Activated T-helper 2 cell treated with anti-CD3 and anti-CD28 coated beads, Interferon-gamma antibody, Interleukin-2, Interleukin-4, amounts not matched to agents 10 μg/mL and 5 μg/mL and 100 μg/mL, durations not matched to agents 14 hours and 24 hours and 36 hours (primary cell): ENCODE measurements at places on chromosomes 13 and 19. TPM values are rescaled to one million over a fixed set of nuclear protein-coding genes. Genes with fewer than 3 reads are reported as not detected.

DNA sequence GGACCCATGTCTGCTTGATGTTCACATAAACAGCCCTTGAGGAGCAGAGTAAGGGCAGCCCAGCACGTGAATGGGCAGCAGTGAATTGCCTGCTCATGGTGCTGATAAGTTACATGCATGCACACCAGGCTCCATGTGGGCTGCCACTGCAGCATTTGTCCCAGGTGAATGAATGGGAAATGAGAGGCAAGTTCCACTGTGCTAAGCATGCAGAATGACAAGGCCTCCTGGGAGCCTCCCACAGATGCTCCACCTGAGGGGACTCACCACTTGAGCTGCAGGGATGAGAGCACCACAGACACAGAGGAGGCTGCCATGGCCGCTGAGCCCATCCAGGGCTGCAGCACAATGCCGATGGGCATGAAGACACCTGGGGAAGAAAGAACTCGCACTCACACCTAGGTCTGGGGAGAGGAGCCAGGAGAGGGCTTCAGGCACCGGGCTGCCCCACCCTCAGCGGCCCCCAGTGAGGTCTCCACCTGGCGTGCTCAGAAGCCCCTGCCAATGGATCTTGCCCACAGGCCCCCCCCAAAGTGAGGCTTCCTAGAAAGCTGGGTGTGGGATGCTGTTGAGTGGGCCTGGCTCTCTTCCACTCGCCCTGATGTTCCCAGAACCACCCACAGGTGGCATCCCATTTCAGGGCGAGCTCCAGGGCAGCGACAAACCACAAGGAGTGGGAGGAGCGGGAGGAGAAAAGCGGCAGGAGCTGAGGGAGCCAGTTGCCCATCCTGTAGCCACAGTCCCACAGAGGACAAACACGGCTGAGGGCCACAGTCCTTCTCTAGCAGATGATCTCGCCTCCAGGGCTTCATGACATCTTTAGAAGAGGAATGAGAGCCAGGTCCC is 73.8 kb downstream of the CCDC70 start:
- H3K27ac ChIP-seq, result no peak overlapping the region
- H3K4me3 ChIP-seq, result no peak overlapping the region
- no peak for DNase-seq
- peaks cover 3% of the 10 kb centered on the region for H3K27me3 ChIP-seq
- no peaks in the 10 kb centered on the region for H3K4me1 ChIP-seq
- no peaks in the 10 kb centered on the region for H3K36me3 ChIP-seq

Gene ZNF614
- total RNA-seq, result 9.2 and 9.6 TPM in 2 replicates

DNA sequence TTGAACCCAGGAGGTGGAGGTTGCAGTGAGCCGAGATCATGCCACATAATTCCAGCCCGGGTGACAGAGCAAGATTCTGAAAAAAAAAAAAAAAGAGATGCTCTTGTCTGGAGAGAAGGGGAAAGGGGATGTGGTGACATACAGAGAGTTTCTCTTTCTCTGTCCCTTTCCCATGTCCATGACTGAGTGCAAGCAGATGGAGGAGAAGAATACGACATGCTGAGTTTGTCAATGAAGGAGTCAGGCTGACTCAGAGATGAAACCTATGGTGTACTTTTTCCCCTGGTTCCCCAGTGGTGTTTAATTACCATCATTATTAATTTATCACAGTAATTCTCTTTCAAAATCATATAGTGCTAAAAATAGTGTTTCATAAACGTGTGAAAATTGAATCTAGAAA is 448.8 kb downstream of the FOXO1 start:
- no peak overlapping the region for H3K27ac ChIP-seq
- H3K36me3 ChIP-seq, result no peaks in the 10 kb centered on the region
- no peaks in the 10 kb centered on the region for H3K27me3 ChIP-seq
- H3K4me3 ChIP-seq, result no peak overlapping the region
- H3K4me1 ChIP-seq, result peaks cover 38% of the 10 kb centered on the region
- no peak for DNase-seq

GRCh38 chr13:47611664-47612288 is 389.3 kb downstream of the SUCLA2 start:
- no peaks in the 10 kb centered on the region for H3K4me1 ChIP-seq
- no peak overlapping the region for H3K27ac ChIP-seq
- H3K4me3 ChIP-seq, result no peak overlapping the region
- no peaks in the 10 kb centered on the region for H3K36me3 ChIP-seq

DNA sequence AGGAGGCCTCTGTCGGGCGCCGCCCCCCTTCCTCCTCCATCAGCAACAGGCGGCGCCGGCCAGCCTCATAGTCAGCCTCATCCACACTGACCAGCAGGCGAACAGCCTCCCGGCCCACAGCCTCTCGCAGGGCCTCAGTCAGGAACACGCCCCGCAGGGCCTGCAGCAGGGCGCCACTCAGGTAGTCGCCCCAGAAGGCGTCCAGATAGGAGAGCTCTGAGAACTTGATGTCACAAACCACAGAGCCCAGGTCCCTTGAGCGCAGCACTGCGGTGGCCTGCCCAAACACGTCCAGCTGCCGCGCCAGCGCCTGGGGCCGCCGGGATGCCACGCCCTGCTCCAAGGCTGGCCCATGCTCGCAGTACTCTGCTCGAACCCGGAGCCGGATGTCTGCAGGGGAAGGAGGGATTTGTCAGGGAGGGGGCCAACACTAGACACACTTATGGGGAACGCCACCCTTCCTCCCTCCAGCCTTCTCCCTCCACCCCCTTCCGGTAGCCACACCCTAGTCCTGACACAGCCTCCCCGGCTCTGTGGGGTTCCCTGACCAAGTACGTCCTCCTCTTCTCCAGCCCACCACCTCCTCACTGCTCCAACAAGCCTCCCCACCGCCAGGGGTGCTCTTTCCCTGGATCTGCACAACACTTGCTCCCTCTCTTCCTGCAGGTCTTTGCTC is 17.9 kb downstream of the DEDD2 start:
- peak overlapping the region; percentile 94 for H3K27ac ChIP-seq
- H3K36me3 ChIP-seq, result peaks cover 73% of the 10 kb centered on the region
- peak overlapping the region; percentile 77 for H3K4me3 ChIP-seq
- peaks cover 54% of the 10 kb centered on the region for H3K4me1 ChIP-seq

Gene N4BP2L1
- 26.1 and 28.6 TPM in 2 replicates for total RNA-seq

- no peaks in the 10 kb centered on the region for H3K27me3 ChIP-seq
- H3K27ac ChIP-seq, result no peak overlapping the region
- DNase-seq, result peak; percentile 9
- H3K36me3 ChIP-seq, result peaks cover 39% of the 10 kb centered on the region
- peaks cover 13% of the 10 kb centered on the region for H3K4me1 ChIP-seq
- H3K4me3 ChIP-seq, result peak overlapping the region; percentile 11
Measured at GRCh38 chr13:28423010-28423409, 71.9 kb downstream of the FLT1 start.

DNA sequence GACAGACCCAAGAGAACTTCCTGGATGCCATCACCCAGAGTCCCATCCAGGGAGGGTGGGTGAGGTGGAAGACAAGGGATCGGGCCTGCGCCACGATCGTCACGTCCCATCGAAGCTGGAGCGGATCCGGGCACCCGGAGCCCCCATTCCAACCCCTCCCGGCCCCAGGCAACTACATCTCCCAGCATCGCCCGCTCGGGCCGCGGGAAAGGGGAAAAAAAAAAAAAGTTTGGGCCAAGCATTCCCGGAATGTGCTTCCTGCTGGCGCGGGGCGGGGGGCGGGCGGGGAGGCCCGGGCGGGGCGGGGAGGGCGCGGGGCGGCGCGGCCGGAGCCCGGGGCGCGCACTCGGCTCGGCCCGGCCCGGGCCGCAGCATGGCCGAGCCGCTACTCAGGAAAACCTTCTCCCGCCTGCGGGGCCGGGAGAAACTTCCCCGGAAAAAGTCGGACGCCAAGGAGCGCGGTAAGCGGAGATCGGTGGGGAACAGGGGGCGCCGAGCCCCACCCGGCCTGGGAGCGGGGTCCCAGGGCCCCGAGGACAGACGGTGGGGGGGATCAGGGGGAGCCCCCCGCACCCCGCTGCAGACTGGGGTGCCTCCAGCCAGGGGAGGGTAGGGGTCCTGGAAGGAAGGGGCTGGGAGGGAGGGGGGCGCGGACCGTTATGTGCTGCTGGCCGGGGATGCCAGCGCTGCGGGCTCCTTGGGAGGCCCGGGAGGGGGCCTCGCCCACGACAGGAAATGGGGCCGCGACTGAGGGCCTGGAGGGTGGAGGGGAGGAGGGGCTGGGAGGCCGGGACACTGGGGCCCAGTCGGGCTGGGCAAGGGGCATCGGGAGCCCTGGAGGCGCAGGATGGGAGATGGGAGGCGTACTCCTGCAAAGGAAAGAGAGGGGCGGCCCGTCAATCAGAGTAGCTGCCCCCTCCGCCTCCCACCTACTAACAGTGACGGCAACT is at the start of gene SYDE1:
TSS of gene SYDE1 (plus strand) at position 341 of the 950 bp plus-strand sequence. CDS start at position 374, 33 bp downstream.
- peaks cover 17% of the 10 kb centered on the region for H3K27me3 ChIP-seq
- no peak for DNase-seq
- H3K4me1 ChIP-seq, result peaks cover 7% of the 10 kb centered on the region
- H3K4me3 ChIP-seq, result peak within 1 kb of the TSS; percentile 80
- no peaks in the 10 kb centered on the region for H3K36me3 ChIP-seq
- peak within 1 kb of the TSS; percentile 68 for H3K27ac ChIP-seq

GRCh38 chr19:47309608-47310007 is at the start of gene C5AR1:
TSS of gene C5AR1 (plus strand) at chr19:47309861. CDS start at chr19:47309896, 35 bp downstream.
- peaks cover 9% of the 10 kb centered on the region for H3K27me3 ChIP-seq
- no peak for DNase-seq
- no peak within 1 kb of the TSS for H3K4me3 ChIP-seq
- H3K36me3 ChIP-seq, result no peaks in the 10 kb centered on the region
- peaks cover 4% of the 10 kb centered on the region for H3K4me1 ChIP-seq

- H3K4me1 ChIP-seq, result peaks cover 28% of the 10 kb centered on the region
- H3K27ac ChIP-seq, result peak within 1 kb of the TSS; percentile 92
- peaks cover 73% of the 10 kb centered on the region for H3K36me3 ChIP-seq
- no peaks in the 10 kb centered on the region for H3K27me3 ChIP-seq
Measured at GRCh38 chr19:35717665-35718344, at the start of gene KMT2B. TSS of gene KMT2B (plus strand) at chr19:35718003. CDS start at chr19:35718019, 16 bp downstream.

GRCh38 chr13:29429286-29429900 is 166.1 kb downstream of the SLC7A1 start:
- DNase-seq, result no peak
- peaks cover 50% of the 10 kb centered on the region for H3K27me3 ChIP-seq
- H3K27ac ChIP-seq, result no peak overlapping the region
- no peaks in the 10 kb centered on the region for H3K36me3 ChIP-seq
- H3K4me3 ChIP-seq, result no peak overlapping the region

Gene USHBP1
- 0.07 TPM in 1 of 2 replicates, not detected in the other for total RNA-seq

Gene TRIM13
- total RNA-seq, result 17.2 and 17.9 TPM in 2 replicates

- DNase-seq, result peak; percentile 62
- H3K27ac ChIP-seq, result peak within 1 kb of the TSS; percentile 72
- H3K27me3 ChIP-seq, result no peaks in the 10 kb centered on the region
- H3K4me1 ChIP-seq, result peaks cover 4% of the 10 kb centered on the region
Measured at GRCh38 chr19:57888560-57889231, at the start of gene ZNF814. TSS of gene ZNF814 (minus strand) at chr19:57889037. CDS start at chr19:57888802, 235 bp downstream.

GRCh38 chr19:3389446-3389778 is 23.0 kb downstream of the NFIC start:
- peaks cover 1% of the 10 kb centered on the region for H3K4me1 ChIP-seq
- no peaks in the 10 kb centered on the region for H3K36me3 ChIP-seq
- no peak overlapping the region for H3K27ac ChIP-seq
- DNase-seq, result no peak
- H3K27me3 ChIP-seq, result no peaks in the 10 kb centered on the region

DNA sequence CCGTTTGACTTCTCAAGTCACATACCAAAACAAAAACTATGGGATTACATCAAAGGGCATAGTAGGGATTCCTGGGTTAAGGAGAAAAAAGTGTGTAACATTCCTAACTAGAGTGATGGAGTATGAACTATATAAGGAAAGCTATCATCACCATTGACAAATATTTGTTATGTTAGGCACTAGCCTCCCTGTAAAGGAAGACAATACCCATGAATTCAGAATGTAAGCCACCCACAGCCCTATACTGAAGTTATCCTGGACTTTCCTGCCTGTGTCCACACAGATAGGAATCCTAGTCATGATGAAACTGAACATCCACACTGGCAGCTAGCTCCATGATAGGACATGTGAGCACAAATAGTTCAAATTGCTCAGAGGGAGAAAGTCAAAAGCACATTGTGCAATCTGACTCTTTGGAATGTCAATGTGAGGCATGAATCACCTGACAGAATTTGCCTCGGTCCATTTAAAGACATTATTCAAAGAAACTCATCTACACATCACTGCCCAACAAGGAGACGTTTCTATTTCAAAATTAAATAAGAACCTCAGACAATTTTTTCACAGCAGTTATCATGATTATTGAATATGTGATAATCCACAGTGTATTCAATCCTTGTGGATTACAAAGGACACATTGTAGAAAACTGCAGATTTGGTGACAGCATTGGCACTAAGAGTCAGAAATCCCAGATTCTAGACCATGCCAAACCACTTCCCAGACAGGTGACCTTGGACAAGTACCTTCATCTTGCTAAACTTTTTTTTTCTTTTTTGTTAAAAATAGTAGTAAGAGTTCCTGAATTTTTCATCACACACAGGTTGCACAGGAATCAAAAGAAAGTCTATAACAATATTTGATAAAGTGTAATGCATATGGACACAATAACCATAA is 529.3 kb downstream of the IRS2 start:
- no peaks in the 10 kb centered on the region for H3K4me1 ChIP-seq
- no peaks in the 10 kb centered on the region for H3K27me3 ChIP-seq
- no peak for DNase-seq
- no peak overlapping the region for H3K27ac ChIP-seq
- H3K4me3 ChIP-seq, result no peak overlapping the region

GRCh38 chr13:45433381-45433790 is 15.2 kb upstream of the SLC25A30 start:
- no peaks in the 10 kb centered on the region for H3K36me3 ChIP-seq
- no peak for DNase-seq
- no peaks in the 10 kb centered on the region for H3K27me3 ChIP-seq

Gene NFIC
- 16.5 and 17.3 TPM in 2 replicates for total RNA-seq

Gene NCCRP1
- total RNA-seq, result not detected in 2 replicates

- no peak overlapping the region for H3K4me3 ChIP-seq
- no peak for DNase-seq
- H3K4me1 ChIP-seq, result no peaks in the 10 kb centered on the region
- H3K27ac ChIP-seq, result no peak overlapping the region
- H3K36me3 ChIP-seq, result no peaks in the 10 kb centered on the region
- no peaks in the 10 kb centered on the region for H3K27me3 ChIP-seq
Measured at GRCh38 chr19:29115181-29115580, 97.8 kb downstream of the UQCRFS1 start.

GRCh38 chr13:106507560-106508274 is 27.7 kb downstream of the EFNB2 start:
- no peaks in the 10 kb centered on the region for H3K36me3 ChIP-seq
- peaks cover 2% of the 10 kb centered on the region for H3K27me3 ChIP-seq
- DNase-seq, result no peak

- no peak for DNase-seq
- H3K4me3 ChIP-seq, result no peak overlapping the region
- H3K4me1 ChIP-seq, result peaks cover 11% of the 10 kb centered on the region
- H3K27me3 ChIP-seq, result peaks cover 9% of the 10 kb centered on the region
- peaks cover 31% of the 10 kb centered on the region for H3K36me3 ChIP-seq
Measured at GRCh38 chr13:48241651-48242050, 8.6 kb downstream of the ITM2B start.

GRCh38 chr13:108575430-108575829 is 54.0 kb upstream of the MYO16 start:
- H3K4me1 ChIP-seq, result no peaks in the 10 kb centered on the region
- no peaks in the 10 kb centered on the region for H3K27me3 ChIP-seq
- H3K4me3 ChIP-seq, result no peak overlapping the region
- H3K36me3 ChIP-seq, result no peaks in the 10 kb centered on the region

- H3K36me3 ChIP-seq, result no peaks in the 10 kb centered on the region
- no peak overlapping the region for H3K4me3 ChIP-seq
- no peak overlapping the region for H3K27ac ChIP-seq
- no peaks in the 10 kb centered on the region for H3K27me3 ChIP-seq
- no peaks in the 10 kb centered on the region for H3K4me1 ChIP-seq
Measured at GRCh38 chr13:105334211-105334610, 1201.3 kb downstream of the EFNB2 start.

Gene CASP14
- total RNA-seq, result not detected in 2 replicates
